AG10803 (cell line): ENCODE measurements at places on chromosomes 3 and 15.

DNA sequence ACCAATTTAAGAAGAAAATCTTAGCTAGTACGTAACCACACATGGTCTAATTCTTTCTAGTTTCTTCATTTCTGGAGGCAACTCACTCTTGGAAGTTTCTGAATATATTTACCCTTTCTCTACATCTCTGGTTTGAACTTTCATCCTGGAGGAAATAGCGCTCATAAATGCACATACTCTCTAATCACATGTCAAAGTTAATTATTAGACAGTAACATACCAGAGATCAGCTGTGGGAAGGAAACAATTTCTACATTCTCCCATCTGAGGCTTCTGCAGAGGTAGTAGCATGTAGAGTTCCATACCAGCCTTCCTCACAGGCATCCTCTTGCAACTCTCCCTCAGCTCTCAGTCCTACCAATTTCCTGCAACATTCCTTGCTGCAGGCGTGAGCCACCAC lies 132.5 kb downstream of the RBPMS2 start:
- no peak for DNase-seq

DNA sequence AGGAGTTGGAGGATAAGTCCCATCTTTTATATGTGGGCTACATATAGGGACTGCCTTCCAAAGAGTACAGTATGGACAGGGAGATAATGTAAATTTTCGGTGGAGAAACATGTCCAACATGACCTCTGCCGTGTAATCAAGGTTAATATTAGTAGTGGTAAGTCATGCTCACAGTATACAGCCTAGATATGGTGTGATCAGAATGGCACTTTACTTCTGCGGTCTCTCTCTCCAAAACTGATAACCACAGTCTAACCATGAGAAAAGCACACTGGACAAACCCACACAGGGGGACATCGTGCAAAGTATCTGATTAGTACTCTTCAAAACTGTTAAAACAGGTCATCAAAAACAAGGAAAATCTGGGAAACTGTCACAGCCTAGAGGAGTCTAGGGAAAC lies 66.6 kb upstream of the PLCL2 start:
- no peak for DNase-seq

- peak; percentile 20 for DNase-seq
Observed at GRCh38 chr3:156469456-156469855, 85.5 kb downstream of the SSR3 start.

GRCh38 chr3:112136959-112137693 lies 4.1 kb upstream of the GCSAM start:
- DNase-seq: peak; percentile 24

- no peak for DNase-seq
Observed at GRCh38 chr3:121515862-121516261, 29.9 kb downstream of the POLQ start.

DNA sequence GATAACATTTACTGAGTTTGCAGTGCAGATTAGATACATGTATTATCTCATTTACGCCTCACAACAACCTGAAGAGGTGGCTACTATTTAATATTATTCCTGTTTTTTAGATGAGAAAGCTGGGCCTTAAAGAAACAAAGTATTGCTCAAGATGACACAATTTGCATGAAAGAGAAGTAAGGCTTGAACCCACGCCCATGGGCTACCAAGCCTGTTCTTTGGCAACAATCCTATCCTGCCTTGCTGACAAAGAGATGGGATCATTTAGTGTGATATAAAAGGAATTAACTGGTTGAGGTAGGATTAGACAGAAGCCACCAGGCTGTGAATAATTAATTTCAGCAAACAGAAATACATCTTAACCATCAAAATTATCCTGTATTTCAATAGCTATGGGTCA lies 9.2 kb upstream of the LDHAL6B start:
- no peak for DNase-seq

DNA sequence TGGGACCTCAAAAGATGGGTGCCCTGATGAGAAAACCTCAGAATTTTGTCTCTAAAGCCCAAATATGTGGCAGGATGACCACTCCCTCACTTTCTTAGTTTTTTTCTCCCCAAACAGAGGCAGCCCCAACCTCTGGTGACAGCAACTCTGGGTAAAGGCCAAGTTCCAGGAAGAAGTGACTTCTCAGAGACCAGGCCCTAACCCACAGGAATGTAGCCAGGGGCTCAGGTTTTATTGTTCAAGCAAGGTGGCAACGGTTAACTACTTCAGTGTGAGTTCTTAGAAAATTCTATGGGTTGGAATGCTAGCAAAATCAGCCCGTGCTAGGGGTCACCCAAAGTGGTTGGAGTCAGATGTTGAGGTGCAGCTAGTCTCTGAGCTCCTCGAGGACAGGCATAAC lies 5.1 kb upstream of the DNAJA4 start:
- no peak for DNase-seq

GRCh38 chr3:102059145-102059943 lies 210.0 kb downstream of the NFKBIZ start:
- DNase-seq: no peak

GRCh38 chr3:73695841-73696240 lies 71.1 kb upstream of the PDZRN3 start:
- peak; percentile 70 for DNase-seq

DNA sequence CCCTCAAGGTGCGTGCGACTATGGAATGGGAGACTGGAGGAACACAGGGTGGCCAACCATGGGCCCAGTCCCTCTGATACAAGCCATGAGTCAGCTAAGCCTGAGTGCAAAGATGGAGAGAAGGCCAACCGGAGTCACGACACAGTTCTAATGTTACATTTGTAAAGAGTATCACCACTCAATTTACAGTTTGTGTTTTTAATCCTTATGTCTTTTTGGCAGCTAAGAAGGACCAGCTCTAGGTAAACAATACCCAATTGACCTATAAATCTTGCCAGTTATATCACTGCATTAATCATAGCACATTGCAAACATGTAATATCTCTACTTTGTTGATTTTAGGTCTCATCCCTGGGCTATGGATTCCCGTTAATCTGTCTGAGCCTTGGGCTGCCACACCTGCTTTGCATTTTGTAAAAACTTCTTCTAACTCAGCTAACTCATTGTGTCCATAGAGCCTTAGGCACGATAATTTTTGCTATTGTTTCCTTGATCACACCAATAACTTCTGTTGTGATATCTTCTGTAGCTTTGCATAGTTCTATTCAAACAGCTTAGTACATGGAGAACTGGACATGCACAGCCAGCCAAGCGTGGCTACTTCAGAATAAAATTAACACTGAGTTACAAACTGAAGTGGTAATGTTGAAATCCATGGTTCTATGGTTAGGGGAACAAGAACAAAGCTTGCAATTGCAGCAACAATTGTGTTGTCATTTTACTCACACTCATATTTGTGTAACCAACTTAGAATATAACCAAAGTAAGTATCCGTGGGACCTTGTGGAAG lies 50.3 kb downstream of the LSM3 start:
- DNase-seq: no peak

GRCh38 chr3:22536541-22536940 lies 666.6 kb upstream of the UBE2E2 start:
- no peak for DNase-seq

DNA sequence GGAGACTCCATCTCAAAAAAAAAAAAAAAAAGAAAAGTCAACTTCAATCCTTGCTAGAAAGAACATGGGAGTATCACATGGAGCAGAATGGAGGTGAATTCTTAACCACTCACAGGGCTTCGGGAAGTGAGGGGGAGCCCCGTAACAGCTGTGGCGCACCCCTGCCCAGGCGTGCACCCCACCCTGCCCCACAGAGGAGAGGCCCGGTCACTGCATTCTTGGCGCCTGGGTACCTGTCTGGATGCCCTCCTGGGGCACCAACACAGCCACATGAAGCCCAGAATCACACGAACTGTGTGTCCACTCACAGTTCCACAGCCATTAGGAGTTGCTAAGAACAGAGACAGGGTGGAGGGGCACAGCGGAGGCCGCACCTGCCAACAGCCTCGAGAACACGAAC lies 51.8 kb downstream of the NIPA2 start:
- no peak for DNase-seq

DNA sequence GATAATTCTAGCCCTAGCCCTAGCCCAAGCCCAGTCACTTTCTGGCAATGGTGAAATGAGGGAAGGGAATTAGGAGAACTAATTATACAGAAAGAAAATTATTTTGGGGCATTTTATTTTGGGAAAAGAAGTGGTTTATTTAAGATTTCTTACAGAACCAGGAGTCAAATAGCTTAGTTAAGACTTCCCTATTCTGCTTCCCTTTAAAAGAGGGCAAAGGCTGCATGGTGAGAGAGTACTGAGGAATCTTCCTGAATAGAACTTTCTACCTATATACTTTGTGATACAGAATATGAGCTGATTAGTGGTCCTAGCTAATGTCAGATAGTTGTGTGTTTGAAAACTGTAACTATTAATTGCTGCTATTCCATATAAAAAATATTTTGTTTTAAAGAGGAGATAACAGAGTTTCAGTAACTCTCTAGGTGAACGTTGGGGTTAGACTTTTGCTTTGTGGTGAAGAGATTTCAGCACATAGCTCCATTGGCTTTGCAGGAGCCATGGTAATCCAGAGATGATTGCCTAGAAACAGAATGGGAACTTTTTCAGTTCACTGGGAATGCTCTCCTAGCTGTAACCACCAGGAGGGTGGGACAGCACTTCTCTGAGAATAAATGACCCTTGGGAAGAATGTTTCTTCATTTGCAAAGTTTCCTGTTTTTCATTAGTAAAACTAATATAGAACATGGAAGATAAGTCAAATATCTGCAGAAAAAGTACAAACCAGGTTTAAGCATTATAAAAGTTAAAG lies 5.3 kb upstream of the GCSAM start:
- DNase-seq: no peak

DNA sequence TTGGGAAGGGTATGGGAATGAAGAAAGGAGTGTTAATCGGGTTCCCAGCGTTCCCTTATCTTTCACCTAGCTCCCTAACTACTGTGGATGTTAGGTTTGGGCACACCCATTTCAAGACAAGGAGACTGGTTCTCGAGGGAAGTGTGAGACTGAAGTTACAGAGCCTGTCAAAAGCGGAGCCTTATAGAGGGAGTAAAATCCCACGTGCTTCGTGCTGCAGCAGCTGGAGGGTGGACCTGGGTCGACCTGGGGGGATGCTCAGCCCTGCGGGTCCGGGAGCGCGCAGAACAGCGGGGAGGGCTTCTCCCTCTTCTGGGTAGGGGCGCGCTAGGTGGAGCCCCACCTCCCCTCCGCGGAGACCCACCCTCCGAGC lies 314 bp upstream of the TMED3 start:
- DNase-seq: peak; percentile 12

GRCh38 chr3:107373896-107374295 lies 3.3 kb upstream of the CCDC54 start:
- no peak for DNase-seq

DNA sequence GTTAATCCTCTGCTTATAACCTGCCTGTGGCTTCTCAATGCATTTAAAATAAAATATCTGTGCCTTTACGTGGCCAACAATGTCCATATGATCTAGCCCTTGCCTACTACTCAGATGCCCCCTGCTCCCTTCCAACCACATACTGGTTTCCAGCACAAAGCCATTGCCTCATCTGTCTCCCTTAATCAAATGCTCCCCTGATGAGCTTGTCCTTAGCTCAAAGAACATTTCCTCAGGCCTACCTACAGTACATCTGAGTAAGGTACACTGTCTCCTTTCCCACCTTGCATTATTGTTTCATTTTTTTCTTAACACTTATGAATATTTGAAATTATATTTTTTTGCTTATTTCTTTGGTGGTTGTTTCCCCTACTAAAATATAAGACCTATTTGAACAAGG lies 5.9 kb upstream of the TSC22D2 start:
- no peak for DNase-seq

DNA sequence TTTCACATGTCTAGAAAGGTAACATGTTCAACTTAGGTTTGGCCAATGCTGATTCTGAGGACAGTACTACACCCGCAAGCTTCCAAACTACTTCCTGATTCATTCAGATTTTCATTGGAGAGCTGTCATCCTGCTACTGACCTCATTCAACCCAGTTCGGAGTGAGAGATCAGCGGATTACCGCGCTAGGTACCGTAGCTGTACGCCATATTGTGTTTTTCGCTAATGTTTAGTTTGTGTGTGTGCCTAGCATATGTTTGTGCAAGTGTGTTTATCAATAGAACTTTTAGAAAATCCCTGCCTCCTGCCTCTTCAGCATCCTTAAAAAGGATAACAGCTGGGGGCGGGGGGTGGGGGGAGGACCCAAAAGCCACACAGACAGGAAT lies 1.1 kb downstream of the ZBTB20 start:
- peak; percentile 74 for DNase-seq

DNA sequence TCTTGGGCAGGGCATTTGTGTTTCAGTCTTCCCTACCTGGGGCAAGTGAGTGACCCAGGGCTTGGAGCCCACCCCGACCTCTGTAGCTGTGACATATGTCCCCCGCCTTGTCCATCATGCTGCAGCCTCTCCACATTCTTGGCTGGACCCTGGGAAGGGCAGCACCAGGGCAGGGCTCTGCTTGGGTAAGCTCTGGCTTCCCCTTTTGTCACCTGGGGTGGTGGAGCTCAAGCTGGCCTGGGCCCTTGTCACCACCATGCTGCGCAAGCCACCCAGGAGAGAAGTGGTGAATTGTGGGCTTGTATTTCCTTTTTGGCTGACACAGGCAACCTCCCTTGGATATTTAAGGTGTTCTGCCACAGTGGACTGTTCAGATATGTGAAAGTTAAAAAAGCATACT lies 29.3 kb downstream of the SPSB4 start:
- DNase-seq: no peak

DNA sequence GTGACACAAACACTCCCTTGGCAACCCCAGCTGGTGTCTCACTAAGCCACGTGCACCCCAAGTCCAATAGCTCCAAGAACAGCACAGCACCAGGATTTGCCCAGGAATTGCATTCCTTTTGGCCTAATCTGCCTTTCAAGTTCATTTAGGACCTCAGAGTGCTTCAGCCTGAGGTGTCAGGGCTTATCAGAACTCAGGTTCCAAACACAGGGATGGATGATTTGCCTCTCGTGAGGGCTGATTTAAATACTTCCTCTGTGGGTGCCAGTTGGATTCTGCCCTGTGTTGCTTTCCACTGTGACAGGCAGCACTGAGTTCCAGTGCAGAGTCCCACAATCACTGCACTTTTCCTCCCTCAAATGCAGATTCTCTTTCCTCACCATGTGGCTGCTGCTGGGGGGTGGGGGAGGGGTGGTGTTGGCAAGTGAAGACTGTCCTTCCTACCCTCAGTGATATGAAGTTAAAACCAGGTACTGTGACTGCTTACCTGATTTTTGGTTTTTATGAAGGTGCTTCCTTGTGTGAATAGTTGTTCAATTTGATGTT lies 204.3 kb upstream of the STAC start:
- DNase-seq: peak; percentile 3

DNA sequence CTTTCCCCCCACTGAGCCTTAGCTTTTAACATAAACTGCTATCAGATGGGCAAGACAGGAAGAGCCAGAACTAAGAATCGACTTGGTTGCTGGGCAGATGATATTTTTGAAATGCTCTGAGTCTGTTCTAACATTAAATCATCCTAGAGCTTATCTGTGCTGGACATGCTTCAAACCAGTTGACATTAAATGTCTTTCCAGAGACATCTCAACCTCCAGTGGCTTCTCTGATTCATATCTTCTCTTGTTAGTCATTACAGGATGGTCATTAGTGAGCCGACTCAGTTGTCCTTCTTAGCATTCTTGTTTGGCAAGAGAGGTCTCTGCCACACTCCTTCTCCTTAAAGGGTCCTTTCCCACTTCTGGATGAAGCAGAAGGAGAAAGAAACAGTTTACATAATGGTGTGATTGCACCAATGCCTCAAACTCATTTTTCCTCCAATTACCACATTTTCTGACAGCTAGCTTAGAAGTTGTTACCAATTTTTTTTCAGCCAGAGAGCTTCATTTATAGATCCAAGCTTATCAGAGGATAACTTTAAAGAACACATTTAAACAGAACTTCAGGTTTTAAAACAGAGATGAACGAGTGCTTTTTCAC lies 21.7 kb upstream of the SYN2 start:
- DNase-seq: no peak

GRCh38 chr3:193780397-193780796 lies 187.4 kb downstream of the OPA1 start:
- DNase-seq: peak; percentile 27
